ENCODE measurements at places on chromosomes 13 and 19. TPM values are rescaled to one million over a fixed set of nuclear protein-coding genes. Genes with fewer than 3 reads are reported as not detected.

Gene FLT3LG
- 1.1 TPM for total RNA-seq

Gene METTL21C
- not detected for total RNA-seq

Gene COL4A1
- total RNA-seq = 90.8 TPM

Gene APC2
- total RNA-seq = 5.8 TPM

DNA sequence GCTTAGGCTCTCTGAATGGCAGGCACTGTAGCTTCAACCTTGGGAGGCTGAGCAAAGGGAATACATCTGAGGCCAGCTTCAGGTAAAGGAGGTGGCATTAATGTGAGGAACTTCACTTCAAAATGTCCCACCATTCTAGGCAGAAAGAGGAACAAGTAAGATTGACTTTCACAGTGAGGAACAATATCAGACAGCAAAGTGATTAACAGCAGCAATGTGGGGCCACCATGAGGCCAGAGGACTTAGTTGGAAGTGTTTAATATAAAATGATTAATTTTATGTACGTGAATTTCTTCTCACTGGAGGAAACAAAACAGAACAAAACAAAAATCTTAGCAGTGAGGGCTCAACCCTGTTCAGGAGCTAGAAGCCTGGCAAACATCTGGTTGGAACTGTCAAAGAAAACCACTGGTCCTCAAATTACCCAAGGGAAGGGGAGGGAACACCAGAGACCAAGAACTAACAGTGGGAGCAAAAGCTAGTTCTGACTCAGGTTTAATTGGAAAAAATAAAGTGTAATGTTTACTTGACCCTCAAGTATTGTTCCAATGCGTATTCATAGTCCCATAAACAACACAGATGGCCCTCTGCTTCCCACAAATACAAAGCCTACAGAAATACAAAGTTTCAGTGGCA, 43.9 kb upstream of the FRY start:
- no peaks in the 10 kb centered on the region for H3K36me3 ChIP-seq
- H3K27ac ChIP-seq = no peak overlapping the region
- no peaks in the 10 kb centered on the region for H3K27me3 ChIP-seq
- H3K4me1 ChIP-seq = peaks cover 15% of the 10 kb centered on the region
- DNase-seq = no peak

GRCh38 chr19:49746206-49746958, 16.7 kb downstream of the TSKS start:
- H3K27me3 ChIP-seq = peaks cover 7% of the 10 kb centered on the region
- no peak overlapping the region for H3K27ac ChIP-seq
- no peak overlapping the region for H3K4me3 ChIP-seq
- no peaks in the 10 kb centered on the region for H3K4me1 ChIP-seq
- H3K36me3 ChIP-seq = no peaks in the 10 kb centered on the region

DNA sequence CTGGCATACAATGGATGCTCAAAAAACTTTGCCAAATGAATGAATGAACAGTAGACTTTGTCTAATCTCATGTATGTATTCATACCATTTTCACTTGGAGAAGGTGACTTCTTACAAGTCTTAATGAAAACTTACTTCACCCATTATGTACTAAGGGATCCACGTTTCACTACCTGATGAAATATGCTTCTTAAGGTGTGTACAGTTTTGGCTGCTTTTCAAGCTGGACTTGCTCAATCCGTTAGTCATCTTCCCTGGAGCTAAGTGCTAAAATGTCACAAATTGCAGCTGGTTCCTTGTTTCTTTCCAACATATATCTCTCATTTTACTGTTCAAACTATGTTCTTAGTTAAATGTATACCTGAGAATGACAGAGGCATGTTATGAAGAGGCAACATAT, 4.2 kb upstream of the CCNA1 start:
- peaks cover 7% of the 10 kb centered on the region for H3K4me1 ChIP-seq
- peaks cover 57% of the 10 kb centered on the region for H3K27me3 ChIP-seq
- no peak overlapping the region for H3K27ac ChIP-seq
- no peak overlapping the region for H3K4me3 ChIP-seq
- H3K36me3 ChIP-seq = peaks cover 1% of the 10 kb centered on the region

- no peaks in the 10 kb centered on the region for H3K27me3 ChIP-seq
- no peak overlapping the region for H3K4me3 ChIP-seq
- peaks cover 19% of the 10 kb centered on the region for H3K36me3 ChIP-seq
- no peak overlapping the region for H3K27ac ChIP-seq
Observed at GRCh38 chr13:97256343-97256783, 34.2 kb downstream of the MBNL2 start.

- no peak overlapping the region for H3K4me3 ChIP-seq
- no peaks in the 10 kb centered on the region for H3K36me3 ChIP-seq
- no peak for DNase-seq
- no peaks in the 10 kb centered on the region for H3K27me3 ChIP-seq
Observed at GRCh38 chr13:107407074-107407473, 808.3 kb downstream of the LIG4 start.

GRCh38 chr13:89695343-89696257, 1651.9 kb upstream of the MIR17HG start:
- H3K27me3 ChIP-seq = no peaks in the 10 kb centered on the region
- H3K27ac ChIP-seq = no peak overlapping the region
- DNase-seq = peak; percentile 42
- H3K4me1 ChIP-seq = no peaks in the 10 kb centered on the region
- H3K4me3 ChIP-seq = no peak overlapping the region

- H3K36me3 ChIP-seq = no peaks in the 10 kb centered on the region
- no peak for DNase-seq
- H3K4me3 ChIP-seq = no peak overlapping the region
- no peaks in the 10 kb centered on the region for H3K27me3 ChIP-seq
Observed at GRCh38 chr13:43266936-43267615, 243.7 kb downstream of the DNAJC15 start.

DNA sequence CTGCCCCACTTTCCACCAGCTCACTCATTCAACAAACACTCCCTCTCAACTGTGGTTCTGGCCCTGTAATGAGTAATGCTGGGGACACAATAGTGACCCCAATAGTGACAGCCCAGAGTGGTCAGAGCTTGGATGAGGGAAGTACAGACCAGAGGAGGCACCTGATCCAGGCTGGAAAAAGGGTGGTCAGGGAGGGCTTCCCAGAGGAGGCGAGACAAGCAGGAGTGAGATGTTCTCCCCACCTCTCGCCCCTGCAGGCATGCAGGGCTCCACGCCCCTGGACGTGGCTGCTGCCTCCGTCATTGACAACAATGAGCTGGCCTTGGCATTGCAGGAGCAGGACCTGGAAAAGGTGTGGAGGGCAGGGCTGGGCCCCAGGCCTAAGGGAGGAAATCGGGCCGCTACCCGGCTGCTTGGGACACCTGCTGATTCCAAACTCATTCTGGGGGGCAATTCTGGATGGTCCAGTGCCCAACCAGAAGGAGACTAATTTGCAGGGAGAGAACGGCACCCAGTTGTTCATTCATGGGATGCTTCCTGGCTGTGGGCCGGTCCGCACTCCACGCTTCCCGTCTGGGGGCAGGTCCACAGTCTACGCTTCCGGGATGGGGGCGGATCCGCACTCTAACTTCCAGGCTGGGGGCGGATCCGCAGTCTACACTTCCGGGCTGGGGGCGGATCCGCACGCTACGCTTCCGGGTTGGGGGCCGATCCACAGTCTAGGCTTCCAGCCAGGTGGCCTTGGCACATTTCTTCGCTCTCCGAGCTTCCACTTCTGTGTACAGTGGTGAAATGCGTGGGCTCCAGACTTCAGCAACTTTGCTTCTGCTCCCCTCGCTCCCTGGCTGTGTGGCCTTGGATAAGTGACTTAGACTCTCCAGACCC, 63.4 kb downstream of the RYR1 start:
- no peaks in the 10 kb centered on the region for H3K36me3 ChIP-seq
- no peak overlapping the region for H3K27ac ChIP-seq
- H3K27me3 ChIP-seq = peaks cover 10% of the 10 kb centered on the region
- no peaks in the 10 kb centered on the region for H3K4me1 ChIP-seq

GRCh38 chr13:52885141-52885540, 36.7 kb upstream of the PCDH8 start:
- H3K36me3 ChIP-seq = no peaks in the 10 kb centered on the region
- no peak overlapping the region for H3K27ac ChIP-seq
- no peak overlapping the region for H3K4me3 ChIP-seq
- H3K27me3 ChIP-seq = peaks cover 9% of the 10 kb centered on the region
- DNase-seq = no peak
- H3K4me1 ChIP-seq = peaks cover 42% of the 10 kb centered on the region

DNA sequence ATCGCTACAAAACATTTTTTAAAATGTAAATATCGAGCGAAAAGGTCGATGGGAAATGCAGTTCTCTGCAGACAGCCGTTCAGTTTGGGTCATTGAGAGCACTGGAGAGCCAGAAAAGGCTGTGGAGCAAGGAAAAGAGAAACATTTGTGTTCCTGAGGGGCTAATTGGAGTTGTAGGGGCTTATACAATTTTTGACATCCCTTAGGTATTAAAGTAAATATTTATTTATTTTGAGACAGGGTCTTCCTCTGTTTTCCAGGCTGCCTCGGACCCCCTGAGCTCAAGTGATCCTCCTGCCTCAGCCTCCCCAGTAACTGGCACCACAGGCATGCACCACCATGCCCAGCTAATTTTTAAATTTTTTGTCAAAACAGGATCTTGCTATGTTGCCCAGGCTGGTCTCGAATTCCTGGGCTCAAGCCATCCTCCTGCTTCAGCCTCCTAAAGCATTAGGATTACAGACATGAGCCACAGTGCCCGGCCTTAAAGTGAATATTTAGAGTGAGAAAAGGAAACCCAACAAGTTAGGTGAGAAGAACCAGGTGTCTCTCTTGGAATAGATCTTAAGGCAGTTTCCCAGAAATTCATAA, 825 bp upstream of the YIF1B start:
- peaks cover 42% of the 10 kb centered on the region for H3K27me3 ChIP-seq
- H3K4me3 ChIP-seq = peak overlapping the region; percentile 66
- no peaks in the 10 kb centered on the region for H3K36me3 ChIP-seq
- H3K4me1 ChIP-seq = peaks cover 2% of the 10 kb centered on the region
- H3K27ac ChIP-seq = peak overlapping the region; percentile 92
- DNase-seq = no peak

DNA sequence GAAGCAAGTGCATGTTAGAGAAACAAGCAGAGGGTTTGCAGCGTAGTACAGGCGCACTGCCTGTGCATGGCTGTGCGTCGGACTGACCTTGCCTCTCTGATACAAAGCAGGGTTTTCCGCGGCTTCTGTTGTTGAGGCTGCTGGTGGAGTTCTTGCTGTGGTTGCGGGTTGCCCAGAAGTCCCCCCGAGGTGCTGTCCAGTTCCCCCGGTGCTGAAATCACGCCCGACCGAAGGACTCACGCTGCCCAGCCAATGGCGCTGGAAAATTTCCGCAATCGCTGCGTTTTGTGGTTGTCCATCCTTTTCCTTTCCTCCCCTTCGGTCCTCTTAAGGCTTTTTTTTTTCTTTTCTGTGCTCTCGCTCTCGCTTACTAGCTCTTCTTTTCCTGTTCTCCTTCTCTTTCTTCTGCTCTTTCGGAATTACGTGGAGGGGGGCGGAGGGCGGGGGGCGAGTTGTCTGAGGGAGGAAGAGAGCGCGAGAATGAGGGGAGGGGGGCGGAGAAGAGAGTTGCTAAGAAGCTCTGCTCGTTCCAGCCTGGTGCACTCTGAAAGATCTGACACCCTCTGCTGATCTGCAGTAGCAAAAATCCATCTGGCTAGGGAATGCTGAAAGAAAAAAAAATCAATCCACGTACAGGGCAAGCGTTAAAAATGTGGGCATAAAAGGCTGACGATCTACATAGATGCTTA, at the start of gene SLITRK1:
Gene SLITRK1, minus strand, starts transcription at position 558 of the 689 bp plus-strand sequence. CDS start 967 bp downstream, outside the sequence.
- peak; percentile 91 for DNase-seq
- no peak within 1 kb of the TSS for H3K27ac ChIP-seq
- peak within 1 kb of the TSS; percentile 66 for H3K4me3 ChIP-seq
- H3K36me3 ChIP-seq = no peaks in the 10 kb centered on the region

DNA sequence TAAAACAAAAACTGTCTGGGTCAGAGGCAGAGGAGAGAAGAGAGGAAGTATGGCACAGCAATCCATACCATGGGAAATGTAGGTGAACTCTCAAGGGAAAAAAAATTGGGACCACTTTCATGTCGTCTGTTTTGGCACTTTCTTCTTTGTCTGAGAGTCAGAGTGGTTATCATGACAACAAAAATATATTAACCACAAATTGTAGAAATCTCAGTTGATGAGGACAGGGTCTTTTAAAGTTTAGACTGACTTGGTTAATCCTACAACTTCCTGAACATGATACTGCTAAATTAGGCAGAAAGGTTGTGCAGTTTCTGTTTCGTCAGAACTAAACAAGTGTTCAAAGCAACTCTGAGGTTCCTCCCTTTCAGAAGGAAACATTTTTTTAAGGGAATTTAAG, 15.2 kb downstream of the KLF5 start:
- H3K36me3 ChIP-seq = peaks cover 24% of the 10 kb centered on the region
- peaks cover 68% of the 10 kb centered on the region for H3K4me1 ChIP-seq
- no peaks in the 10 kb centered on the region for H3K27me3 ChIP-seq
- H3K4me3 ChIP-seq = peak overlapping the region; percentile 34

DNA sequence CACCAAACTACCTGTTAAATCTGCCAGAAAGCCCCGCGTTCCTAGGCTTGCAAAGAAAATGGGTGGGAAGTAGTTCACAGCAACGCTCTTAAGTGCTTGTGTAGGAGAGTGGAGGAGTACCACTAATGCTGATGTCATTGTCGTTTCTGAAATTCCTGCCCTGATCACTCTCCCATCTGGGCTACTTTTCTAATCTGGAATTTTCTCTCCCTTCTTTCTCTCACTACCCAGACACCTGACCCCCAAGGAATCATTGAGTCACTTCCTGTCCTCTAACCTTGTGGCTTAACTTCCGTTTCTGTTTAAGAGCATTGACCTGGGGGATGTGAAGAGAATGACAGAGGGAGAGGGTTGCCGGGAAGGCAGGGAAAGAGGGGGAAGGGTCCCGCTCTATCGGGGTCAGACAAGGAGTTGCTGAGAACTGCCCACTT, 98.7 kb downstream of the STARD13 start:
- no peak overlapping the region for H3K27ac ChIP-seq
- H3K27me3 ChIP-seq = peaks cover 9% of the 10 kb centered on the region
- peaks cover 7% of the 10 kb centered on the region for H3K4me1 ChIP-seq
- H3K36me3 ChIP-seq = no peaks in the 10 kb centered on the region
- no peak overlapping the region for H3K4me3 ChIP-seq

- peaks cover 67% of the 10 kb centered on the region for H3K27me3 ChIP-seq
- H3K36me3 ChIP-seq = no peaks in the 10 kb centered on the region
- no peak for DNase-seq
- no peak overlapping the region for H3K27ac ChIP-seq
- peaks cover 3% of the 10 kb centered on the region for H3K4me1 ChIP-seq
- H3K4me3 ChIP-seq = no peak overlapping the region
Observed at GRCh38 chr19:42129399-42130253, 2.6 kb downstream of the POU2F2 start.

GRCh38 chr13:57123681-57124080, 17.0 kb upstream of the PRR20A start:
- no peak overlapping the region for H3K4me3 ChIP-seq
- DNase-seq = no peak
- no peaks in the 10 kb centered on the region for H3K27me3 ChIP-seq
- no peaks in the 10 kb centered on the region for H3K36me3 ChIP-seq
- no peak overlapping the region for H3K27ac ChIP-seq

GRCh38 chr13:110683203-110683883, 22.6 kb downstream of the CARS2 start:
- no peak overlapping the region for H3K4me3 ChIP-seq
- H3K27me3 ChIP-seq = no peaks in the 10 kb centered on the region
- DNase-seq = no peak
- H3K4me1 ChIP-seq = no peaks in the 10 kb centered on the region
- peak overlapping the region; percentile 7 for H3K27ac ChIP-seq
- H3K36me3 ChIP-seq = peaks cover 31% of the 10 kb centered on the region
